ENCODE measurements at places on chromosomes 5 and 9.
A peak's percentile ranks its signal among the peaks of the same experiment; 100 is the strongest.

DNA sequence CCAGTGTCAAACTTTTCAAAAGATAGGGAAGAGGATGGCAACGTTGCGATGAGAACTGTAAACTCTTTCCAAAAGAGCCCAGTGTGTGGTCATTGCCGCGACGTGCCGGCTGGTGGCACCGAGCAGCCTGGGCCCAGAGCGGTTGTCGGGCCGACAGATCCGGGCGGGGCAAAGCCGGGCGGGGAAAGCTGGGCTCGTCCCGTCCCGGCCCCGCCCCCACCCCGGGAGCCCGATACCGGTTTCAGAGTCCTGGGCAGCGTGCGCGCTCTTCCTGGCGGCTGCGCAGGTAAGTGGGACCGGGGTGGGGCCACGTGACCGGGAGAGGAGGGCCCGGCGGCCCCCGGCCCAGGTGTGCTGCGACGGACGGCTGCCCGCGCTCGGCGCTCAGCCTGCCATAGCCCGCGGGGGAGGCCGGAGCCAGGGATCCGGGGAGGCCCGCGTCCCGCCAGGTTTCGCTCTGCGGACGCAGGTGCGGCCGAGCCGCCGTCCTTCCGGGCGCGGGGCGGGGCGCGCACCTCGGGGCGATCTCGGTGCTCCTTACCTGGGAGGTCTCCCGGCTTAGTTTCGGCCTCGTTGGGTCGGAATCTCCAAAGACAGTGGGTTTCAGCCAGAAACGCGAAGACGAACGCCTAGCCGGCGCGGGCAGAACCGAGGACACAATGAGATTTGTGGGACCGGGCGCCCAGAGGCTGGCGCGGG, at the start of gene MARVELD2:
Gene MARVELD2 (plus strand): TSS at position 232 of the 699 bp plus-strand sequence. CDS start 4,270 bp downstream, outside the sequence.
- peak; percentile 79 for DNase-seq

- DNase-seq: no peak
These were observed 19.7 kb downstream of the LCP2 start for GRCh38 chr5:170277867-170278281.

DNA sequence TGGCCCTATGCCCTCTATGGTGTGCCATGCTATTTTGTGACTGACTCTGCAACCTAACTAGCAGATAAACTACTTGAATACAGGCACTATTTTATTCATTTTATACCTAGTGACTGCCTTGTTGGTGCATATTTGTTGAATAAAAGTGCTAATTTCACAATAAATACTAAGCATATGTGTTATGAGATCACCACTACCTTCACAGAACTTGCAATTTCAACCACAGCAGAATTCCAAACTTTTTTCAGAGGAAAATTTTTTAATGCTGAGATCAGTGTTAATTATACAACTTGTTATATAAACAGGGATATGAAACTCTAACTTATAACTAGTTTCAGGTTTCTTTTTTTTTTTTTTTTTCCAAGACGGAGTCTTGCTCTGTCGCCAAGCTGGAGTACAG, 94.8 kb downstream of the NR3C1 start:
- DNase-seq: peak; percentile 42

GRCh38 chr5:10579536-10580521, 16.0 kb downstream of the ANKRD33B start:
- DNase-seq: no peak

DNA sequence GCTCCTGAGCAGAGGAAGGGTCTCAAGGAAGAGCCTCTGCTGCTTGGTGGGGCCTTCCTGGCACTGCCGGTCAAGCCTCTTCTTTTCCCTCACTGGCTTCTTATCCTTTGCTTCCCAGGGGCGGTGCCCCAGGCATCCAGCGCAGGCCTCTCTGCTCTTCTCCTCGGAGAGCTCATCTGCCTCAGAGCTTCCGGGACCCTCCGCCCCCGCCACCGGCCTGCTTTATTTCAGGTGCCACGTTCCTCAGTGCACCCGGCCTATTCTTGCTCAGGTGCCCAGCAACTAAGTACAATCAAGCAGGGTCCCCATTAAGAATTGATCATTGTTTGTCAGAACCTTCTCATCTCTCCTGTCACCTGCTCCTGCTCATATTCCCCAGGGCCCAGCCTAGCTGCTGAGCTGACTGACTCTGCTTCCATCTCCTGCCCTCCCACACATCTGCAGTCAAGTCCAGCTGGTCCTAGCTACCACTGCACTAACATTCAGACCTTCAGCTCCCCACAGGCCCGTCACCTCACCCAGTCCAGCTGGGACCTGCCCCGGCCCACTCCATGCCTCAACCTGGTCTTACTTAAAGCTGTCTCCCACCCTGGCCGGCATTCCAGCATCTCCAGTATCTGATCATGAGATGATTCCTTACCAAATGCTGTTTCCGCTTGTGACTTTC, 114.3 kb upstream of the BOD1 start:
- no peak for DNase-seq

DNA sequence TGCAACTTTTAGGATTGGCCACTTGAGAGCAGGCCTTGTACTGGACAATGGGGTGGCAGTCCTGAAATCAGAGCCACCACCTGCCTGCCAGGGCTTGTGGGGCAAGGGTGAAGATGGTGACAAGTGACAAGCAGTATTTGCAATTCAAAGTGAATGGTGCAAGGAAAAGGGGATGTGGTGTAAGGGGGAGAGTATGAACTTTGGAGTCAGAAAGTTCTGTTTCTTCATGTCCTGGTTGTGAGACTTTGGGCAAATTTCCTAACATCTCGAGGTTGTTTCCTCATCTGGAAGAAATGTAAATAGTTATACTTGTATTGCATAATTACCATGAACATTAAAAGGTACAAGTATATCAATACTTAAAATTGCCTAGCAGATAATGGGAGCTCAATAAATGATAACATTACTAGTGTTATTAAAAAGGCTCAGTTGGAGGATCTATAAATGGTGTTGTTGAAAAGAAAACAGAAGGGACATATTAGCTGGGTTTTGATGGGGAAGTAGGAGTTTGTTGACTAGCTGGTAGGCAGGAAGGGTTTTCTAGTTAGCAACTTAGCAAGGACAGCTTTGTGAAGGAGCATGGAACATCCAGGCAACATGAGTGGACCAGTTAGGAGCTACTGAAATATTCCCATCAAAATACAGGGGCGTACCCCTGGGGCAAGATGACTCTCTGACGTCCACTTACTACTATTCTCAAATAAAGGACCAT, 21.3 kb upstream of the MEGF9 start:
- DNase-seq: no peak

- peak; percentile 57 for DNase-seq
These were observed 12.9 kb downstream of the DYNC2I2 start for GRCh38 chr9:128643519-128644300.

DNA sequence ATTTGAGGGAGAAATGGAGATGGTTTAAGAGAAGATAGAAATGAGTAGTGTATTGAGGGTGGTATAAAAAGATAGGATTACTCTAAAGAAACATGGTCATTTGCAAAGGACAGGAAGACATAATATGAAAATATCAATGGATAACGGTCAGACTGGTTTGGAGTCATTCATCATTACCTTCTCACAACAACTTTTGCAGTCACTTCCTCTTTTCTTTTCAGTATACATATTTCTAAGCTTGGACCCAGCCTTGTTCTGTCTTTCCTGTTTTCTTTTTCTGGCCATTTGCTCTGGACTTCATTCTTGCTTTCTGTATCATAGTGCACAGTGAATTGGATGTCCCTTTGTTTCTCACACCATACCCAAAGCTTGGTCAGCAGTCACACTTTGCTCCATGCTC, 966.5 kb upstream of the TYRP1 start:
- DNase-seq: no peak

DNA sequence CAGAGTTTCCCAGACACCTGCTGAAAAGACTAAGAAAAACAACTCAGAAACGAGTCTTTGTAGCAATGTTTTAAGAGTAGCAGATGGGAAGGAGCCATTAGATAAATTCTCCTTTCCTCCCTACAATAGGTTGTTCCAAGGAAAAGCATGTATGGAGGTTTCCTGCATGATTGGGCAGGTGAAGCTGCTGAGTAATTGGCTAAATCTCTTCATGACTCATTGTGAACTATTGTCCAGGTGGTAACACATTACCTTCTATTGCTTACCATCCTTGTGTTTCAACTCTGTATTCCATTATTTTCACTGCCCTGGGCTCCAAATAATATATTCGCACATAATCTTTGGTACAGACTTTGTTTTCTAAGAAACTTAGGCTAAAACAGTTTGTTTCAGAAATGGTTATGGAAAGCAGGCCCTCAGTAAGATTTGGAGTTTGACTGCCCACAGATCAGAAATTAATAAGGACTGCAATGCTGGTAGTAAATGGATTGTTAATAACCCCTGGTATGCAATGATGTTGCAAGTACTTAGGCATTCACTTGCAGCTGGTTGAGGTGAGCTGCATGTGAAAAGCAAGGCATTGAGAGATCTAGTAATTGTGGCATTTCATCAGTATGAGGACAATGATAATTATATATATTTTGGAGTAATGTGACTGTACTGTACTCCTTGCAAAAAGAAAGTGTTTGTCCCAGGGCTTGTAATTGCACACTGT, 281.4 kb upstream of the VLDLR start:
- DNase-seq: no peak

GRCh38 chr5:57215629-57216195, 41.9 kb downstream of the GPBP1 start:
- no peak for DNase-seq

- no peak for DNase-seq
These were observed 33.3 kb downstream of the RASEF start for GRCh38 chr9:83029531-83030137.

DNA sequence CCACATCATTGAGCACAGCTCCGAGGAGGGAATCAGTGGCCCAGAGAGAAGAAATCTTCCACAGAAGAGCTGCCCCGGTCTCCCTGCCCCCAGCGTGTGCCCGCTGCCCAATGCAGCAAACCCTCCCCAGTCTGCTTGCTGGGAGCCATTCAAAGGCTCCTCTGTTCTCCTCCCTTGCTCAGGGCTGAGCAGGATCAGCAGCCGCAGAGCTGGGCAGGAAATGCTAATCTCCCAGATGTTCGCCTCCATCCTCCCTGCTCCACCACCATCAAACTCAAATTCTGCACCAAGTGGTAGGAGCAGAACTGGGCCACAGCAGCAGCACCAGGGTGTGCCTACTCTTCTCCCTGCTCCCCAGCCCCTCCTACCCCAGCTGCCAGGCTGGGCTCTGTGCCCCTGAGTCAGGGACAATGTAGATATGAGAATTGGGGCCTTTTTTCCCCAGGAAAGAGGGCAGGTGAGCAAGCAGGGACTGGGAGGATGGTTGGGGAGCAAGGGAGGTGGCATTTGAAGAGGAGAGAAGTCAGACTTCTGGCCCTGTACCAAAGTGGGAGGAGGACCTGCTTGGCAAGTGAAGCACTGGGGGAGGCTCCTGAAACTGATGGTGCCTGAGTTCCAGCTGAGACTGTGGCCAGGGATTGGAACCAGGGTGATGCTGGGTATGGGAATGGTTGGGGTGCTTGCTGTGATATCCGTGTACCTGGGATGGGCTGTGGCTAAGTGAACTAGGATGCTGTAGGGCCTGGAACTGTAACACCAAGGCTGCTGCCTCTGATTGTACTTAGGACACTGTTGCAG, 1.9 kb upstream of the PCDH1 start:
- no peak for DNase-seq

GRCh38 chr5:138989720-138990119, 114.6 kb upstream of the LRRTM2 start:
- peak; percentile 55 for DNase-seq

DNA sequence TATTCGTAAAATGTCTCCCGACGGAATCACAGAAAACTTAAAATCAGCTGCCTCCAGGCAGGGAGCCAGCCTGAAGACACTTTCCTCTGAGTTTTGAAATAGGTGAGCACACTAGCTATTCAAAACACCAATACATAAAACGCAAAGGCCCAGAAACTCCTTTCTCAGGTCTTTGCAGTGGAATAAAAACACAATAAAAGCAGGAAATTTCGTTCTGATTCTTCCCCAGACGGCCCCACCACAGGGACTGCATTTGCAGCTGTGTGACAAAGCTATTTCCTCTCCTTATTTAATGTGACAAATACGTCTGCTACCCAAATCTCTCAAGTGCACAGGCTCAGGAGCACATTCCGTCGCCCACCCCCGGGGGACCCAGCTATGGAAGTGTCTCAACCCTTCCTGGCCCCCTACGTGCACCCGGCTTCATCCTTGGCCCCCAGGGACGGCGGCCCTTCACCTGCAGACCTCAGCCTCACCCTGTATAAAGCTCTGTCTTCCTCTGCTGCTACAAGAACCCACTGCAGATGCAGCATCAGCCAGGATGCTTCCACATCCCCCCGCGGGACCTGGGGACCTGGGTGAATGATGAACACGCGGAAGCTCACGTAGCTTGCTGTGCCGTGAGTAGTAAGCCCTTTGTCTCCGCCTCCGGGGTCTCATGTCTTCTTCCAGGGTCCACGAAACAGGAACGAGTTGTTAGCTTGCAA, 24.9 kb downstream of the AHRR start:
- no peak for DNase-seq

GRCh38 chr5:79924936-79925893, 65.8 kb downstream of the MTX3 start:
- peak; percentile 11 for DNase-seq

DNA sequence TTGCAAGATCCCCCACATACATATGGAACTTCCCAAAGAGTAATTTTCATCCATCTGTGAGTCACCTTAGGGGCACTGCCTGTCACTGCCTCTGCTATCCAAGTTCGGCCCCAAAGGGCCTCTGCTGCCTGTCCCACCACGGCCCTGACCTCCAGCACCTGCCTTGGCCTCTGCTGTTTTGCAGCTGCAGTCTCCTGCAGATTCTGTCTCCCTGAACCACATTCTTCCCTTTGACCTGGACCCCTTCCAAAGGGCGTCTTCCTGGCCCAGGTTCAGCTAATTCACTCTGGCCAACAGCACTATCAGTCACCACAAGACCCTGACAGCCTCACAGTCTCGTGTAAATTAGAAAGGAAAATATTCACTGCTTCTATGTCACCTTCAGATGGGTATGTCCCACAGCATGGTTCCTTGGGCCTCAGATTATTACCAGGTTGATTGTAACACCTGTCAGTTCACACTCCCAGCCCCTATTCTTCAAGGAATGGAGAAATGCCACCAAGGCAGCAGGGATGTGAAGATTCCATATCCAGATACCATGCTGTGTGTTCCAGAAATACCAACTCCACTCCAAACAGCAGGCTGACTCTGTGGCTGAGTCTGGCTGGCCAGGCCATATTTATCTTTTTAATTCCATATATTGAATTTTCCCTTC, 479.3 kb downstream of the ARHGEF28 start:
- peak; percentile 3 for DNase-seq

DNA sequence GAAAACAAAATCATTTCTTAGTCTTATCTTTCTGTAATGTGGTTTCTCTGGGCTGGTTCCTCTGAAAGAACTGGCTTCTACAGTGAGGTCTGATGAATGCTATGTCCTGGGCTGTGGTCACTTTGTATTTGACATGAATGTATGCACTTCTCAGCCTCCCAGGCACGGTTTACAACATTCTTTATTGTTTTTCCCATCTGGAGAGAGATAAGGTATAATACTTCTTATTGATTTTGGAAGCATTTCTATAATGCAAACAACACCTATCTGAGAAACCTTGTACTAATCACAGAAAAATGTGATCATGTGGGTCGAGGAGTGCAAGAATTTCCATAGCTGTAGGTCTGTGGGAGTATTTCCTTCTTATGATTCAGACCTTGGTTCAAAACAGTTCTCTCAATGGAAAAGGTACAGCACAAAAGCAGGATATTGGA, 46.9 kb downstream of the ACTBL2 start:
- peak; percentile 85 for DNase-seq
